ENCODE measurements at places on chromosomes 11 and 22. TPM values are rescaled to one million over a fixed set of nuclear protein-coding genes. Genes with fewer than 3 reads are reported as not detected.

The C22orf15 gene
- total RNA-seq, result not detected

The ZNF280A gene
- not detected for total RNA-seq

The OR51B4 gene
- not detected for total RNA-seq

The TRPM5 gene
- total RNA-seq, result not detected

The CCND1 gene
- 83.8 TPM for total RNA-seq

The SCGB1D2 gene
- not detected for total RNA-seq

The IRAG1 gene
- 0.26 TPM for total RNA-seq

The SULT4A1 gene
- total RNA-seq, result under 0.01 TPM

The CAPN1 gene
- total RNA-seq, result 165 TPM

The MS4A4A gene
- not detected for total RNA-seq

The NPAS4 gene
- not detected for total RNA-seq

The KCNJ1 gene
- not detected for total RNA-seq

The NCR3LG1 gene
- 1.3 TPM for total RNA-seq

The FOLH1 gene
- not detected for total RNA-seq

The TRMU gene
- 38.7 TPM for total RNA-seq

The EMID1 gene
- not detected for total RNA-seq

The OR5AK2 gene
- total RNA-seq, result not detected

The UBQLNL gene
- total RNA-seq, result under 0.01 TPM

The LDHAL6A gene
- not detected for total RNA-seq

The OR52I1 gene
- total RNA-seq, result not detected

Data from bronchial epithelial cell (primary cell).